ENCODE measurements at places on chromosomes 11 and 22.

GRCh38 chr11:111429066-111429506 lies 50.0 kb upstream of the POU2AF1 start:
- peak; percentile 63 for DNase-seq

DNA sequence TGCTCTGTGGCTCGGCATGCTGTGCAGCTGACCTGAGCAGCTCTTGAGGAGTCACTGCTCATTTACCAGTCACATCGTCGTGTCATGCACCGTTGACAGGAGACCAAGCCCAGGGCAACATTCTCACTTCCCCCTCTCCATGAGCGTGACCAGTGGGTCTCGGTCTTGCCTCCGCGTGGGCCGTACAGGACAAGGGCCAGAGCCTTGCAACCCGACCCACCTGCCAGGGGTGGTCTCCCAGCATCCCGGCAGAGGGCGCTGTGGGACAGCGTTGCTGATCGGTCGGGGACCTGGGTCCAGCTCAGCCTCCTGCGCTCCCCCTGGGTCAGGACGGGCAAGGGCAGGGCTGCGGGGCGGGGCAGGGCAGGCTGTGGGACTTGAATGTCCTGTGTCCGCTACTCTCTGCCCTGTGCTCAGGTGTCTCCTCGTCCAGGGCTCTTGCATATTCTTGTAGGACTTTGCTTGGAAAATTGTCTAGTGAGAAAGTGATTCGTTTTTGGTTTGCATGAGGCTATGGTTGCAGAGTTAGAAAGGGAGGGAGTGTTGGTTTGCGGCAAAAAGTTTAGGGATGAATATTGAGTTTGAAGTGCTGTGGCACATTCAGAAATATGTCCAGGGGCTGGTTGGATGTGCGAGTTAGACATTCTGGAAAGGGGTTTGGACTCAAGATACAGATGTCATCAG lies 16.2 kb downstream of the EIF4G2 start:
- DNase-seq, result peak; percentile 59

DNA sequence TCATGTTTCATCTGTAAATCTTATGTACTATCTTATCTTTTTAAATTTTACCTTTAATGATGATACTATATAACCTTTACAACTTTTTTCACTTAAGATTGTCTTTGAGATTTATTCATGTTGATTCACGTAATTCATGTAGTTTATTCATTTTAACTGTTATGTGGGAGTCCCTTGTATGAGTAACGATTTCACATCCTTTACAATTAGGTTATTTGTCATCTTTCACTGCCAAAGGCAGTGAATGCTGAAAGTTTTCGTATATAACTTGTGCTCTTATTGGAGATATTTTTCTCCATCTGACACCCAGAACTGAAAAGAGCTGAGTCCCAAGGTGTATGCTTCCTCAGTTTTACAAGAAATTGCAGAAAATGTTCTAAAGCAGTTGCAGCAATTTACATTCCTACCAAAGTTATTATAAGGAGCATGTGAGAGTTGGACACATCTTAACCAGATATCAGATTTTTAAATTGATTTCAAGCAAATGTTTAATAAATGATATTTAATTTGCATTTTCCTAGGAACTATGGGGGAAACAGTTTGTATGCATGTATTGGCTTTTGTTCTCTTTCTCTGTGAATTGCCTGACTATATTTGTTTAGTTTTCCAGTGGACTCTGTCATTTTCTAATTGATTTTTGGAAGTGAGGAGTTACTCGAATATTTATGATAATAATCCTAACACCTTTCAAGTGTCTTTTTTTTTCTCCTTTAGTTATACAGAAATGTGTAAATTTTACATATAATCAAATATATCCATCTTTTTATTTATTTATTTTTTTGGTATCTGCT lies 6.4 kb downstream of the ARL14EP start:
- no peak for DNase-seq

- no peak for DNase-seq
These were observed 834 bp upstream of the FADS1 start for GRCh38 chr11:61817471-61818202.

- no peak for DNase-seq
These were observed 23.2 kb upstream of the UBASH3B start for GRCh38 chr11:122632181-122632824.

- no peak for DNase-seq
These were observed 321.0 kb downstream of the DDX10 start for GRCh38 chr11:108985945-108986279.

DNA sequence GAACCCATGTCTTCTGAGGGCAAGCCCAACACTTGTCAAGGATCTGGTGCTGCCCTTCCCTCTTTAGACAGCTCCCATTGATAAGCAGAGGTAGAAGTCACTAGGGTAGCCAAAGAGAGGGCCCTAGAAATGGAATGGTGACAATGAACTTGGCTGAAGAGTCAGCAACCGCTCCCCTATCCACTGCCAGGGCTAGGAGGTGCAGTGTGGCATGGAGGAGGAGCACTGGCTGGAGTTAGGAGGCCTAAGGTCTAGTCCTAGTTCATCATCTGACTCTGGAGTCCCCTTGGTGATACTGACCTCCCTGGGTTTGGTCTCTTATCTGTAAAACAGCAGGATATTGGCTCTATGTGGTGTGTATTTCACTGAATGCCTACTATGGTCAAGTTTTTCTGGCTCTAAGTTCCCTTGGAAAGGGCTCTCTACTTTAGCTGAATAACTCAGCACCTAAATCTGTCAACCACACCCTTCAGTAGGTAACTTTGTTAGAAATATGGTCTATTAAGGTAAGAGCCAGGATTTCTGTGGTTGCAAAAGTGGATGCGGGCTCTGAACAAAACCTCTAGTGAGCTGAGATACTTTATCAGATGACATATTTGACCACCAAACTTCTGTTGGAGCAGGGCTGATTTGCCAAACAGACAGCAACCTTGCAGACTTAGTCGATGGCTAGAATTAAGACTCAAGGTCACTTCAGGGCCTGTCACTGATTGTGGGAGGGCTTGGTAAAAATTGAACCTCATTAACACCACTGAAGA lies 10.5 kb downstream of the TIMP3 start:
- DNase-seq, result no peak

DNA sequence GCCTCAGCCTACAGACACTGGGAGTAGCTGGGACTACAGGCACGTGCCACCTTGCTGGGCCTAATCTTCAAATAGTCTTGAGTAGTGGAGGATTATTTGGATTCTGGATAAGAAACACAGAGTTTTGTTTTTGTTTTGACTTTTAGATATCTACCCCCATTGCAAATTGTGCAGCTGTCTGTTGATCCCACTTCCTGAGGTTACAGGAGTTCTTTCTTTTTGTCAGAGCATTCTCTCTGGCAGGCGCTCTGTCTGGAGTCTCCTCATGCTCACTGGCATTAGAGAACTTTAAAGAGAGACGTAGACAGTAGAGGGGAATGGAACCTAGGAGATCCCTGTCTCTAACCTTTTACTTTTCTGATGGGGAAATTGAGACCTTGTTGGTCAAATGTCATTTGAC lies 7.8 kb upstream of the ADAMTS8 start:
- no peak for DNase-seq

- DNase-seq, result no peak
These were observed 7.7 kb upstream of the PRRG4 start for GRCh38 chr11:32821917-32822560.

GRCh38 chr11:114270531-114271270 lies 25.5 kb upstream of the NNMT start:
- DNase-seq, result no peak

- DNase-seq, result no peak
These were observed 11.1 kb downstream of the SREBF2 start for GRCh38 chr22:41844036-41844435.

DNA sequence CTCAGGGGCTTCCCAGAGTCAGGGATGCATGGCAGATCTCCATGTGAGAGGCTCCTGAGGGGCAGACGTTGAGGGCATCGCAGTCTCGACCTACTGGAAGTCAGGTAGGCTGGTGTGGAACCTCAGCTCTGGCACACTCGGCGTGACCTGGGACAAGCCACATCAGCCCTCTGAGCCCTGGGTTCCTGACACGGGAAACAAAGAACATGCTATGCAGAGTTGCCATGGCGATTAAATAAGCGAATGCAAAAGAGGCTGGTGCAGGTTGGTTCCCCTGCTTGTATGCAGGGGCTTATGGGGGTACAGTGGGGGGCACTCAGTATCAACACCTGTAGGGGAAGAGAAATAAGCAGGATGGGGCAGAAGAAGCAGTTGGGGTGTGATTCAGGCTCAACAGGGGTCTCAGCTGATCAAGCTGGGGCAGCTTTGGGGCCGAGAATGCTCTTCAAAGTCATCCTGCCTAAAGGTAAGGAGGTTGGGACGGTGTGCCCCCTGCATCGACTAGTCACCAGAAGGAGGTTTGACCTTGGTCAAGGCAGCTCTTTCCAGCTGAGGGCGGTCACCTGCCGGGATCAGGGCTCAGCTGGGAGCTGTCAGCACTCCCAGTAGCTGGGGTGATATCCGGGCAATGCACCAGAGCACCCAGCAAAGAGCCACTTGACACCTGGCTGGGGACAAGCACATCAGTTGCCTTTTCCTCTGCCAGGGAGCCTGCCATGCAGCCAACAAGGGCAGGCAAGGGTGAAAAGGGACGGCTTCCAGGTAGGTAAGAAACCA lies 442.7 kb downstream of the MIAT start:
- DNase-seq, result no peak

GRCh38 chr11:128053981-128054931 lies 533.1 kb downstream of the ETS1 start:
- no peak for DNase-seq

DNA sequence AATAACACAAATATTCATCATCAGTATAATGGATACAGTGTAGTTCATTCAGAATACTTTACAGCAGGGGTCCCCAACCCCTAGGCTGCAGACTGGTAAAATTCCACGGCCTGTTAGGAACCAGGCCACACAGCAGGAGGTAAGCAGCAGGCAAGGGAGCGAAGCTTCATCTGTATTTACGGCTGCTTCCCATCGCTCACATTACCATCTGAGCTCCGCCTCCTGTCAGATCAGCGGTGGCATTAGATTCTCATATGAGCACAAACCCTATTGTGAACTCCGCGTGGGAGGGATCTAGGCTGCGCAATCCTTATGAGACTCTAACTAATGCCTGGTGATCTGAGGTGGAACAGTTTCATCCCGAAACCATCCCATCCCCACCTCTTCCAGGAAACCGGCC lies 125.1 kb downstream of the SERGEF start:
- DNase-seq, result no peak

DNA sequence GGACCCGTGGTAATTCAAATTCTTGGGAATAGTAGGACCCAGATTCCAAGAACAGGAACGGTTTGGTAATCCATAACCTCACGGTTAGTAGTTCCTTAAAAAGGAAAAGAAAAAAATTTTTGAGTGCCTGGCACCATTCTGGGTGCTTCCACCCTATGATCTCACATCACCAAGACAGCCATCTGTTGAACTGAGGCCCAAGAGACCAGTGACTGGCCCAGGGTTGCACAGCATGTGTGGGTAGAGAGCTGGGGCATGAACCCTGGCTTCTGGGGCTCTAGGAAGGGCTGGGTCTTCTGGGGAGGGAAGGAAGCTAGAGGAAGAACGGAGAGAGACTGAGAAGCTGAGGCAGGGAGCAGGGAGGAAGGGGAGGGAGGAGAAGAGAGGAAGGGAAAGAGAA lies 4.7 kb upstream of the SPI1 start:
- DNase-seq, result no peak
